ENCODE measurements at places on chromosomes 5 and 9. TPM values are rescaled to one million over a fixed set of nuclear protein-coding genes. Genes with fewer than 3 reads are reported as not detected.
A peak's percentile ranks its signal among the peaks of the same experiment; 100 is the strongest.

The PAEP gene
- total RNA-seq, result not detected

GRCh38 chr5:136619556-136619955 is 254.2 kb upstream of the TRPC7 start:
- DNase-seq, result no peak

GRCh38 chr9:124078641-124079040 is 67.1 kb downstream of the LHX2 start:
- DNase-seq, result no peak

DNA sequence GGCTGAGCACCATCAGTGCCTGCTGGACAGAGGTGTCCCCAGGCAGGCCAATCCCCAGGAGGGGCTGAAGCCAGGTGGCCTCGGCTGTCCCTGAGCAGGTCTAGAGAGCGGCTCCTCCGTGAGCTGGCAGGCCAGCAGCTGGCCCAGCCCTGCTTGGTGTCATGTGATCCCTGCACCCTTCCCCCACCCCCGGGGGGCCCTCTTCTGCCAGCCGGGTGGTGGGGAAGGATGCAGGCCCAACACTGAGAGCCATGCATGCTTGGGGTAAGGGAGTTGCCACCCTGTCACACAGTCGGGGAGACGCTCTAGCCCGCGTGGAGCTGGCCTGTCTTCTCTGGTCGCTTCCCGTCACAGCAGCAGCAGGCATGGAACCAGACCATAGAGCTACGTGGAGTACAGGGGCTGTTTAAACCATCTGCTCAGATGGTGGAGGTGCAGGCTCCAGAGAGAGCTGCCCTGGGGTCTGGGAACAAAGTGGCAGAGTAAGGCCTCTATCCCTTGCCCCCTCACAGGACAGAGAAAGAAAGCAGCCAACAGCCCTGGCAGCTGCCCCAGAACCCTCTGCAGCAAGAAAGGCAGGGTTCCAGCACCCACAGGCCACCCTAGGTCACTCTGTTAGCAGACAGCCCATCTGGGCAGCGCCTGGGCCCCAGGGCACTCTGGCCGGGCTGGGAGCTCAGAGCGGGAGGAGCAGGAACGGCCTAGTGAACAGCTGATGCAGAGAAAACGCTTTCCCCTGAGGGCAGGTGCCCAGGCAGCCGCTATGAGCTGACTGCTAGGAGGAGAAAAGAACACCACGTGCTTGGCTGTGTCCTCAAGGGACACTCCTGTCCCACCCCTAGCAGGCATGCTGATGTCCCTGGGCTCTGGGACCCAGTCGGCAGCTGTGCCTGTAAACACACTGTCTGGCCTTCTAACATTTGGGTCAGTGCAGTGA is 6.8 kb downstream of the RALGDS start:
- DNase-seq, result peak; percentile 39

The TCF7 gene
- 6.8 TPM for total RNA-seq

The TMEM171 gene
- total RNA-seq, result 101 TPM

DNA sequence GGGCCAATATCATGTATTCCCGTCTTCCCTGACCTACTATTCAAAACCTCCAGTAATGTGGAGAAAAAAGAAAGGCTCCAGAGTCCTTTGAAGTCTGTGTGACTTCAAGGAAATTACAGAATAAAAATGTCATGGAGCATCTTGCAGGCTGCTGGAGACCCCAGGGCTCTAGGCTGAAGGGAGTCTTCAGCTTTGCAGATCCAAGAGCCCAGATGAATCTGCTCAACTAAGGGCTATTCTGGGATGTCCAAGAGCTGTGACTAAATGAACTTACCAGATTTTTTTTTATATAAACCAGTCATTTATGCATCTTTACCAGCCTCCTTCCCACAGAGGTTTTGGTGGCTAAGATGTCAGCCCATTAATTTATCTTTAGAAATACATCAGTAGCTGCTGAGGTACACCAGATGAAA is 167.3 kb downstream of the MUSK start:
- no peak for DNase-seq

DNA sequence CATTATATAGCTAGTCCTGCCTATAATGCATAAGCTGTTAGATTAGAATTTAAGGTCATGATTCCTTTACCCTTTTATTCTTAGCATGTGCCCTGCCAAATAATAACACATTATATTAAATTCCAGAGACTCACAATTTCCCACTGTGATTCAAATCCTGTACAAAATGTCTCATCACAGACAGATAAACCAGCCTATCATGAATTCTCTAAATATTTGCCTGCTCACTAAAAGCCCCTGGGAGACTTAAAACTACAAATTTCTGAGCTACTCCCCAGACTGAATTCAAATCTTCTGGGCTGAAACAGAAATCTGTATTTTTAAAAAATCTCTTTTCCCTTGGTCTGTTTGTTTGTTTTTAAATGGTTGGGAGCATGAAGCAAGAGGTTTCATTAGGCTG is 32.7 kb downstream of the GAPT start:
- DNase-seq, result no peak

DNA sequence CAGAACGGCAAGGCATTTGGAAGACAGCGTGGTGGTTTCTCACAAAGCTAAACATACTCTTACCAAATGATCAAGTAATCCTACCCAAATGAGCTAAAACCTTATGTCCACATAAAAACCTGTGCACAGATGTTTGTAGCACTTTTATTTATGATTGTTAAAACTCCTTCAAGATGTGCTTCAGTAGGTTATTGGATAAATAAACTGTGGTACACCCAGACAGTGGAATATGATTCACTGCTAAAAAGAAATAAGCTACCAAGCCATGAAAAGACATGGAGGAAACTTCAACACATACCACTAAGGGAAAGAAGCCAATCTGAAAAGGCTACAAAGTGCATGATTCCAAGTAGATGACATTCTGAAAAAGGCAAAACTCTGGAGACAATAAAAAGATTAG is 94.2 kb downstream of the FOXD1 start:
- no peak for DNase-seq

- no peak for DNase-seq
Observed at GRCh38 chr5:178350361-178351220, 118.0 kb upstream of the PHYKPL start.

DNA sequence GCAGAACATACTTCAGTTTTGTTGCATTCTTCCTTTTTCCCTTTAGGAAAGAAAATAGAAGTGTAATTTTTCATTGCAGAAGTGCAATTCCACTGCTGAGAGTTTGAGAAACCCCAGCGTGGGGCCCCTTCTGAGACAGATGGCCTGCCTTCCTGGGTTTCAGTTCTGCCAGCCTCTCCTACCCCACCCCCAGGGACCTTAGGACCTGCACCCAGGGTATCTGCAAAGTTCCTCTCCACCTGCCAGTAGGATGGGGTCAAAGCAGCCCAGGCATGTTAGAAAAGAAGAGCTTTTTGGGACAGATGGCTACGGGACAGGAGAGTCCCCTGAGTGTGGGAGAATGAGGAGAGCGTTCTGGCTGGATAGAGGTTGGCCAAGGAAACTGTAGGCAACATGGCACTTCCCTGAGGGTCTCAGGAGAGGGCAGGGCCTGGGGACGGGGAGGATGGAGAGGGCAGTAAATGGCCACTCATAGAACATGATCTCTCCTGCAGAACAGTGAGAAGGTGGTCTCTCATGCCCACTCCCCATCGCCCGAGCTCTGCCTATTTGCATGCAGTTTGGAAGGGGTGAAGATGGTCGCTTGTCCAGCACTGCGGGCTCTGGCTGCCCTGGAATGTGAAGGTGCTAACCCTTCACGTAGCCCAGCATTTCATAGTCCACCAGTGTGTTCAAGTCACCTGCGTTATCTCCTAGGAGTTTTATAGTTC is at the start of gene TIFAB:
TSS of gene TIFAB (minus strand) at position 31 of the 710 bp plus-strand sequence. CDS start 2,412 bp downstream, outside the sequence.
- no peak for DNase-seq

- DNase-seq, result no peak
Observed at GRCh38 chr5:149297340-149298025, 25.8 kb downstream of the AFAP1L1 start.

DNA sequence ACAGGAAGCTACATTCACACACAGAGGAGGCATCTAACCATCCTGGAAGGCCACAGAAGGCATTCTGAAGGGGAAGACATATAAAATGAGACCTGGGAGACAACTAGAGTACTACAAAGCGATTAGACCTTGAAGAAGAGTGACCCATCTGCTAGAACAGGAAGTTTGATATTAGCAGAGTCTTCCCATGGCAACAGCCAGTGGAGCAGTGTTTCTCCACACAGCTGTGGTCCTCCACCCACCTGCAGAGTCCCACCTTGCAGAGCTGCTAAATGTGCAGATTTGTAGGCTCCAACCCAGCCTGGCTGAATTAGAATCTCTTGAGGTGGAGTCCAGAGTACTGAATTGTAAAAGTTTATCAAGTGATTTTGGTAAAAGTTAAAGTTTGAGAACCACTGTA is 267.0 kb downstream of the CETN3 start:
- DNase-seq, result no peak

DNA sequence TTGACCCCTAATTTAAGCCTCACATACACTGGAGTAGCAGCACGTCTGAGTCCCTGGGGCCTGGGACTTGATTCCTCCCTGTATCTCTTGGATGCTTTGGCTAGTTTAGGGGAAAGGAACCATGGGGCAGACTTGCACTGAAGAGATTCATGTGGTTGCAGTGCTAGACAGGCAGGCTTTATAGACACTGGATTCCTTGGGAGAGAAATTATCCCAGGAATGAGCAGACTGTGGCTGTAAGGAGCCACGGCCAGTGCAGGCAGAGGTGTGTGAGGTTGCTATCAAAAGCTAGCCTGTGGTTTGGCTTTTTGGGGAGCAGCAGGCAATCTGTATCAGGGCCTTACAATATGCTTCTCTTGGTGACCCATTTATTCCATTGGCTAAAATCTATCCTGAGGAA is 20.5 kb upstream of the PITX1 start:
- no peak for DNase-seq

DNA sequence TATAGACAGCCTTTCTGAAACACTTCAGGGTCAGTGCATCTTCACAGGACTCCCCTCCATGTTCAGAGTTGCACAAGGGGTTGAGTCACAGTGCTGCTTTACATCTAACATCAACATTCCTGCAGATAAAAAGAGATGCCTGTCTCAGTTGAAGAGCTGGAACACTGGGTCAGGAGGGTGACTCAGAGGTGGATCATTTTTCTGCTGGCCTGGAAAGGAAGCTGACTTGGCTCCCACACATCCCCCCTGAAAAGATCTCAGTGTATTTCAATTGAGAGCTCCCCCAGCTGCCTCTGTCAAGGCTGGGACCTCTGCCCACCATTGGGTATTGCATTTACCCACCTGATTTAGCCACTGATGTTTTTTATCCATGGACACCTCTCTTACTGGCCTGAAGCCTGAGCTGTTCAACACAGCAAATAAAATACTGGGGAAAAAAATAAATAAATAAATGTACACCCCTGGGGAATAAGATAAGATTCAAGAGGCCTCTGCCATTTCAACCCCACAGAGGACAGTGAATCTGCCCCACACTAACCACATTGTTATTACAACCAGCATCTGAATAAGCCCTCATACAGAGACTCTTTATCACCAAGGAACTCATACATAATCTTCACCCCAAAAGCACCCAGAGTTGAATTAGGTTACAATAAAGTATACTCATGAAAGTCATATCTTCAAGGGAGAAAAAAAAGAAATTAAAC is 716.4 kb downstream of the SEMA5A start:
- no peak for DNase-seq

DNA sequence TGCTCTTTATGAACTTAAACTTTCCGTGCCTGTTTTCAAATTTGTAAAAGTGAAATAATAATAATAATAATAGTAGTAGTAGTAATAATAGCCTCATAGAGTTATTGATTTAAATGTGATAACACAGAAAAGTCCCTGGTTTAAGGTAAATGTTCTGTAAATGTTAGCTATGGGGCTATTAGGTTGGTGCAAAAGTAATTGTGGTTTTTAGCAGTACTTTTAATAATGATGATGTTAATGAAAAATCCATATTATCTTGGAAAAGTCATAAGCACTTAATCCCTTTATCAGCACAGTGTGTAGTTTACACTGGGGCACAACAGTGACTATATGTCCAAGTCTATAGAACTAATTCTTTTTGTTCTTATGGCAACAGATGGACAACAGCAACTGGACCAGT is at the start of gene OR1Q1:
TSS of gene OR1Q1 (plus strand) at position 377 of the 400 bp plus-strand sequence. CDS start at position 377, 0 bp downstream.
- no peak for DNase-seq

GRCh38 chr9:135850737-135851136 is 56.6 kb downstream of the CAMSAP1 start:
- DNase-seq, result no peak

DNA sequence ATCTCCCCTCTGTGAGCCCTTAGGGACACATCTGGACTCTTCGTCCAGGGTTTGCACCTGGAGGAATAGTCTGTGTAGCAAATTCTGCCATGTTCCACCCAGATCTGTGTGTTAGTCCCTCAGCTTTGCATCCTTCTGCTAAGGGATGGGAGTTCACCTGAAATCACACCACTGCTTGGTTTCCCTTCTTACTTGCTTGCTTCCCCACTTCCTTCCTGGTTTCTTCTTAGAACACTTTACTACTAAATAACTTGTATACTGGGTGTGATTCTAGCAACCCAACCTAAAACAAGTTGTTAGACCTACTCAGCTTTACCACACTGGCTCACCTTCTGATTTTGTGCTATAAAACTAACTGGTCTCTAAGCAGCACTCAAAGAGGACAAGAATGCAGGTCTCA is 202.6 kb upstream of the MAP3K1 start:
- DNase-seq, result no peak

The FOXD4L5 gene
- total RNA-seq, result 0.29 TPM

- no peak for DNase-seq
Observed at GRCh38 chr5:74152136-74152535, 488.4 kb downstream of the ENC1 start.

- DNase-seq, result peak; percentile 57
Observed at GRCh38 chr5:36724467-36725332, 118.3 kb downstream of the SLC1A3 start.

GRCh38 chr9:75186767-75187380 is 98.6 kb downstream of the OSTF1 start:
- DNase-seq, result no peak

- no peak for DNase-seq
Observed at GRCh38 chr9:38286766-38287165, 105.7 kb upstream of the ALDH1B1 start.

- DNase-seq, result no peak
Observed at GRCh38 chr9:98080326-98080725, 23.8 kb downstream of the NANS start.

GRCh38 chr5:50553560-50553984 is 112.5 kb upstream of the EMB start:
- no peak for DNase-seq

DNA sequence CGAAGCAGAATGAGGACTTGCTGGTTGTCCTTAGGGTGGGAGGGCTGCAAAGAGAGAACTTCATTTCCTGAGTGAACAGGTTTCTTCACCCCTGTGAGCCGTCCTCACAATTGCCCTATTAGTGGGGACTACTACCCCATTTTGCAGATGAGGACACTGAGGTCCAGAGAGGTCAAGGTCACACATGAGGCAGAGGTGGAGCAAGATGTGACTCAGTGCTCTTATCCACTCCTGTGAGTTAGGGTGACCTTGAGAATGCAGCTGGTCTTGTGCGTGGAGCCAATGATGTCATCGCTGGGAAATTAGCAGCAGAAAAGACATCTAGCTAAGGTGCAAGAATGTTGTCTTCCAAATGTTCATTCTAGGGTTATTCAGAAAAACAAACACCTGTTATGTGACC is 26.9 kb downstream of the GPRIN1 start:
- no peak for DNase-seq
